HL-60 (cell line): ENCODE measurements at places on chromosomes 1 and 21.

GRCh38 chr1:199747984-199748383 is 279.5 kb upstream of the NR5A2 start:
- DNase-seq = no peak

DNA sequence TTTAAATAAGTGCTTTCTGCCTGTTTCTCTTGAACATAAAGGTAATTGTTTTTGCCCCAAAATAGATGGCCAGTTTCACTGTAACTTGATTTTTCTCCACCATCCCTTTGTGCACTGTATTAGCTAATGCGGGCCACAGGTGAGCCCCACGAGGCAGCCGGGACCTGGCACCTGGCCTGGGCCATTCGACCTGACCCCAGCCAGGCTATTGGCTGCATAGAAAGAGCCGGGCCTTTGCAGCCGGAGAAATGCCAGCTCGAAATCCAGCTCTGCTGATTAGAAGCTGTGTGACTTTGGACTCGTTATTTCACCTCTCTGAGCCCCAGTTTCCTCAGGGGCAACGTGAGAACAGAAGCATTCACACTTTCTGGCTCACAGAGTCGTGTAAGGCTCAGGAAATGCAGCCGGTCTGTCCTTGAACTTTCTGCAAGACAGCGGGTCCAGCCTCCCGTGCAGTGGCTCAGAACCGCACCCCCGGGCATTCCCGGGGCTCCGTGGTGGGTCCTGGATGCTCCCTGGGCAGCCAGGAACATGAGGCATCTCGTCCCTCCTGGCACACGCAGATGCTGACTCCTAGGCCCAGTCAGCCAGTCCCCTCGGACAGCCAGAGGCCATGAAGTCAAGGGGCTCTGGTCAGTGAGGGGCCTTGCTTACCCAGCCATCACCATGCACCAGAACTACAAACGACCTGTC is 37.4 kb upstream of the ACTRT2 start:
- no peak for DNase-seq

GRCh38 chr1:226366290-226366689 is 41.6 kb downstream of the PARP1 start:
- DNase-seq = no peak

DNA sequence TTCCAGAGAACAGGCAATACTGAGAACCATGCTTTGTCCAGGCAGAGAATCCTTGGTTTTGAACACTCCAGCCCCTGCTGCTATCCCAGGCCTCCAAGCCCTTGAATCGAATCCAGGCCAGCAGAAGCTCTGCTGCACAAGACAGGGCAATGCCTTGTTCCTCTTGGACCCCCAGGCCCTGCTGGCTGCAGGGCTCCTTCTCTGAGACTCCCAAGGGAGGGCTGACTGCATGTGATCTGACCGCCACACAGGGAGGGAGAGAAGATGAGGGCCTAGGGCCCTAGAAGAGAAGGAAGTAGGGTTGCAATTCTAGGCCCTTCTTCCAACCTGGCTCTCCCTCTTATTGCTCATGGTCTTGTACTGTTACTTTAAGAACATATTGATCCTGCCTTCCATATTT is 160.6 kb upstream of the EDN2 start:
- DNase-seq = no peak

- DNase-seq = peak; percentile 59
Observed at GRCh38 chr1:229643996-229644745, 18.1 kb downstream of the URB2 start.

- DNase-seq = no peak
Observed at GRCh38 chr21:15797577-15798363, 68.0 kb downstream of the USP25 start.
